ENCODE measurements at places on chromosomes 6 and 20.

DNA sequence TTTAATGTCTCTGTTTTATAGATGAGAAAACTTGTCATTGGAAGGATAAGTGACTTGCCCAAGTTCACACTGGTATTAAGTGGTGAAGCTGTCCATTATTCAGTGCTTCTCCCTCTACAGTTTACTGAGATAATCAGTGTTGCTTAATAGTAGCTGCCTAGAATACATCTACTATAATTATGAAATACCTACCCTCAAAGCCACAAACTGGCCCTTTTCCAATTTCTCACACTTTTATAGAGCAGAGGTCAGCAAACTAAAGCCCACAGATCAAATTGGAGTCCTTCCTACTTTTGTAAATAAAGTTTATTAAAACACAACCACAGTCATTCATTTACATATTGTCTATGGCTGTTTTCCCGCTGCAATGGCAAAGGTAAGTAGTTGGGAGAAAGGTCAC is 73.5 kb downstream of the EYS start:
- DNase-seq: no peak

DNA sequence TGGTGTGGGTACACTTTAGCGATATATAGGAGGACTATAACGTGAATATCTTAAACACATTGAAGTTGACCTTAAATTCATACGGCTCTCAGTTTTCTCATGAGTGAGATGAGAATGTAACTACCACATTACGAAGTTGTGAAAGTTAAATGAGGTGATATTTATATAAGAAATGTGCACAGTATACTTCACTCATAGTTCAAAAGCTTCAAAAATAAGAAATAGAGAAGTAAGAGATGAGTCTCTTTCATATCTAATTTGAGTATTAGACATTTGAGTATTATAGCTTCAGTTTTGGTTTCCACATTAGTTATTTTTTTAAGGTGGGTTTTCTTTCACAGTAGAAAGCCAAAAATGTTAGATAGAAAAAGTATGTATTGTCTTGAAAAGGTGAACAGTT is 183.3 kb downstream of the NKAIN2 start:
- DNase-seq: no peak

- DNase-seq: no peak
Observed at GRCh38 chr6:9948678-9949077, 466.2 kb downstream of the TFAP2A start.

- DNase-seq: no peak
Observed at GRCh38 chr20:42507874-42508273, 681.8 kb downstream of the PTPRT start.

- DNase-seq: no peak
Observed at GRCh38 chr6:77466451-77467437, 3.5 kb upstream of the HTR1B start.

- DNase-seq: no peak
Observed at GRCh38 chr6:61538801-61539200, 747.2 kb downstream of the KHDRBS2 start.

- DNase-seq: no peak
Observed at GRCh38 chr6:81864124-81864523, 111.6 kb upstream of the TENT5A start.

GRCh38 chr6:17352302-17352701 is 41.1 kb upstream of the CAP2 start:
- no peak for DNase-seq

- DNase-seq: no peak
Observed at GRCh38 chr6:123117145-123117908, 121.3 kb downstream of the CLVS2 start.

- no peak for DNase-seq
Observed at GRCh38 chr6:16244869-16245451, 6.6 kb downstream of the GMPR start.

DNA sequence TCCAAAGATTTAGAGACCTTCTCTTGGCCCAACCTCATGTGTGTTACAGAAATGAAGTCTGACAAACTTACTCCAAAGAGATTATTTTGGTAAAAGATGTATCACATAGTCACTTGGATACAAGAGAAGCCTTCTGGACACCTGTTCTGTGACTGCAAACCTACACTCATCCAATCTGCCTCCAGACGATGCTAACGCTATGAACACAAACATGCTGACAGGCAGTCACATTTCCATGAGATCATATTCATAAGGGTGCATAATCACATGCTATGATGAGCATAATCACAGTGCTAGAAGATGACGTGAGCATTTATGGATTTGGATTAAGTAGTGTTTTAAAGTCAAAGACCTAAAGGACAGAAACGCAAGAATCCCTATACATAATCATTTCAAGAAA is 340.2 kb downstream of the HACE1 start:
- no peak for DNase-seq

DNA sequence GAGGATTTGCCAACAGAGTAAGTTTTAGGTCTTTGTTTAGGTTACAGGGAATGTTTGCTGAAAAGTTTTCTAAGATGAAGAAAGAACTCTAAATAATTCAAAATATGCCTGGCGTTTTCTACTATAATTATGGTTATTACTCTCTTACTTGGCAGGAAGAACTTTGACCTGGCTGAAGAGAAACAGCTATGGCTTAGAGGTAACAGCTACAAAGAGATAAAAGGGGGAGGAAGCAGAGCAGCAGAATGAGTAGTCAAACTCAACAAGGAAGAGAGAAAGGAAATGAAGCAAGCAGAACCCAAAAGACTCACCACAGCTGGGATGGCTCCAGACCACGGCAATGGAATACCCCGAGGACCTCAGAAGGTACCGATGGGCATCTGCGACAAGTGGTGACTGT is 95.6 kb downstream of the KIF16B start:
- no peak for DNase-seq

DNA sequence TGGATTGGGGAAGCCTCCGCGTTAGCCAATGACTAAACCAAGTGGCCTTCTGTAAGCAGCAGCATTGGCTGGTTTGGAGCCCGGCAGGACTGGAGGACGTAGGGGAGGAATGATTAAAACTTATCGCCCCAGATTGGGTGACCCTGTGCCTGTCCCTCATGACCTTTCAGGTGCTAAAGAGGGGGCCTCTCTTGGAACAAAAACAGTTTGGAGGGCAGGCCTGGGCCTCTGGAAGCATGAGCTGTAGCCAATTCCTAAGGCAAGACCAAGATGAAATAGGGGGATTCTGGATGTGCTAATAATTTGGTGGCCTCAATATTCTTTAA is 1.4 kb downstream of the GMPR start:
- DNase-seq: no peak

- no peak for DNase-seq
Observed at GRCh38 chr6:21998582-21998981, 298.3 kb downstream of the PRL start.

- no peak for DNase-seq
Observed at GRCh38 chr6:52176550-52176949, 9.6 kb upstream of the IL17A start.

DNA sequence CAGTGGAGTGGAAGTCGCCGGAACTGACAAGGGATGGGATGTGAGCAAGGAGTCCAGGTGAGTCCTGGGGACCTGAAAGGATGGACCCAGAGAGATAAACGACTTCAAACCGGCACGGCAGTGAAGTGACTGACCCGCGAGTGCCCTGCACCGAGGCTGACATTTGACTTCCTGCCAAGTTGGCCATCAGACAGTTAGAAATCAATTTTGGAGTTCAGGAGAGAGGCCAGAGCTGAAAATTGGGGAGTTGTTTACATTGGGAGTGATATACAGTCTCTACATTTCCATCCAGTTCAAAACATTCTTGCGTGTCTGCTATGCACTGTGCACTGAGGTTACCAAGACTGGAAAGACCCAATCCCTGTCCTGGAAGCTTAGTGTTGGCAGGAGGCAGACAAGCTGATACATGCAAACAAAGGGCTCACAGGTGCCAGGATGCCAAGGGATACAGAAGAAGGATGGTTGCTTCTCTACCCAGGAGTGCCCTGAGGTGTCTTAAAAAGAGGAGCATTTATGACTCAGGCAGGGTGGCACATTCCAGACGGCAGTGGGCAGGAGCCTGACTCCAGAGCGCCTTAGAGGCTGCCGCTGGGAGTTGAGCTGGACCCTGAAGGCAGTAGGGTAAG is 186.6 kb downstream of the MTHFD1L start:
- no peak for DNase-seq

GRCh38 chr20:1423625-1424106 is 30.8 kb upstream of the FKBP1A start:
- DNase-seq: no peak

DNA sequence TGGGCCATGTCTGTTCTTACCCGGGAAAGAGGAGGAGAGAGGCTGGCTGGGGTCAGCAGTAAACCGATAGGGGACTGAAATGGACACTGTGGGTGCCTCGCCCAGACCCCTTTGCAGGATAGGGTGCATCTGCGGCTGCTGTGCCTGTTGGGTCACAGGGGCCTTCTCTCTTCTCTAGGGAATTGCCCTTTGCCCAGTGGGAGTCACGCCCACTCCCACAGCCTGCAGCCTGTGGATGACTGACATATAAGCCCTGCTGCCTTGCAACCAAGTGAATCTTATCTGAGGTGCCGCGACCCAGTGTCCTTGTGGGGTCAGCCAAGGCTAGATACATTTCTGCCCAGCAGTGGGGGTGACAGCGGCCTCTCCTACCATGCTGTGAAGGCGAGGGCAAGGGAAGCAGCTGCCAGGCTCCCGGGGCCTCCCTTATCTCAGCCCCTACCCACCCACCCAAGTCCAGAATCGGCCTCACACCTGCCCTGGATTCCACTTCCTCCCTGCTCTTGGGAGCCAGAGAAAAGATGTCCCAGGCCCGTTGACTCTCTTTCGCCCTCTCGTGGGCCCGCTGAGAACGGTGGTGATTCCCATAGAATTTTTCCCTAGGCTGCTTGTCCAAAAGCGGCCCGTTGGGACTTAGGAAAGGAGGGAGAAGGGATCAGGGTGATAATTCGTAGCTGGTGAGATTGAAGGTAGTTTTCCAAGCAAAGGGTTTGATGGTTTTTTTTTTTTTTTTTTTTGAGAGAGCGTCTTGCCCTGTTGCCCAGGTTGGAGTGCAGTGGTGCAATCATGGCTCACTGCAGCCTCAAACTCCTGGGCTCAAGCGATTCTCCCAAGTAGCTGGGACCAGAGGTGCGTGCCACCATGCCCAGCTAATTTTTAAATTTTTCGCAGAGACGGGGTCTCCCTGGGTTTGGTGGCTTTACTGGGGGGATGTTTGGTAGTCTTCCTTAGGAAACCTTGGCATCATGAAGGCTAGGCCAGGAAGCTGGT is 76.4 kb upstream of the RNF24 start:
- peak; percentile 44 for DNase-seq

GRCh38 chr20:4546342-4546741 is 175.4 kb upstream of the PRND start:
- no peak for DNase-seq

DNA sequence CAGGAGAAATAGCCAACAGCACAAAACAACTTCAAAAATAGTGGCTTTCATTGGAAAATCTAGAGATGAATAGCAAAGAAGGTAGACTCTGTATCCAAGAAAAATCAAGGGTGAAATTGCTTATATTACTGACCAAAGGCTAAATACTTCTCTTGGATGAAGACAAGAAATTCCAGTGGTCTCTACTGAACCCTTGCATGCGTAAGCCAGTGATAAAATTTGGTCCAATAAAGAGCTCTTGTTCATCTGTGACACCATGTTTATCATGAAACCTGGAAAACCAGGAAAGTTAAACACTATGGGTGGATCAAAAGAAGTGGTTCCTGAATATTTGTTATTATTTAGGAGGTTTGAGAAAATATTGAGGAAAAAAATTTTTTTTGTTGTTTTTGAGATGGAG is 25.6 kb upstream of the SASH1 start:
- no peak for DNase-seq

GRCh38 chr6:44699082-44699481 is 311.6 kb downstream of the CDC5L start:
- no peak for DNase-seq

- peak; percentile 67 for DNase-seq
Observed at GRCh38 chr20:13546497-13547131, 92.1 kb downstream of the TASP1 start.

- no peak for DNase-seq
Observed at GRCh38 chr6:134358320-134358719, 40.4 kb upstream of the SGK1 start.

DNA sequence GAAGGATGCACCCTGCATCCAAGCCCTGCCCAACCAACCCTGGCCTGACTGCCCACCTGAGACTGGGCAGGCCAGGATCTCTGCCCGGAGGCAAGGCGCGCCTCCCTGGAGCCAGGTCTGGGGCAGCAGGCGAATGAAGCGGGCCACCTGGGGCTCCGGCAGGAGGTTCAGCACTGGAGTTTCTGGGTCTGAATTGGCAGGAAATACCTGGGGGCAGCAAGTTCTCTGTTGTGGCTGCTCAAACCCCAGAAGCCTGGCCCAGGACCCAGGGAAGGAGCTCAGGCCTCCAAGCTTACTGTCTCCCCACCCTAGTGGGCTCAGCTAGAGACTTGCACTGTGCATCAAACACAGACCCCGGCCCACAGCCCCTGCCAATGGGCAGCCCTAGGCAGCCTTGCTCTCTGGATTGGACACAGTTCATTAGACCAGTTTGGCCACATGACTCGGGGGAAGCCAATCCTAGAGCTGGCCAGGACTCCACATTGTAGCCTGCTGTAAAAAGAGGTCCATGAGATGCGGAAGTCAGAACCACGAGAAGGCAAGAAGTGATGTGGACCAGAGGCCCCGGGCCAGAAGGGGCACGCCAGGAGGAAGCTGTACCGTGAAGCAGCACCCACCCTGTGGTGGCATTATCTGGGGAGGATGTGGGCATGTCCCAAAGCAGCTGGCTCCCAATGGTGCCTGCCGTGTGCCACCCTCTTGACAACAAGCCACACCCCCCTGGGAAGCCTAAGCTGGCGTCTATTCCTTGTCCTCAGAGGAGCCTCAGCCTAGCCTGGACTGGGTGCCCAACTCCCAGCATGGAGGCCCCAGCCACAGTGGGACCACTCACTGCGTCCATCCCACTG is 3.1 kb downstream of the CPXM1 start:
- DNase-seq: no peak

DNA sequence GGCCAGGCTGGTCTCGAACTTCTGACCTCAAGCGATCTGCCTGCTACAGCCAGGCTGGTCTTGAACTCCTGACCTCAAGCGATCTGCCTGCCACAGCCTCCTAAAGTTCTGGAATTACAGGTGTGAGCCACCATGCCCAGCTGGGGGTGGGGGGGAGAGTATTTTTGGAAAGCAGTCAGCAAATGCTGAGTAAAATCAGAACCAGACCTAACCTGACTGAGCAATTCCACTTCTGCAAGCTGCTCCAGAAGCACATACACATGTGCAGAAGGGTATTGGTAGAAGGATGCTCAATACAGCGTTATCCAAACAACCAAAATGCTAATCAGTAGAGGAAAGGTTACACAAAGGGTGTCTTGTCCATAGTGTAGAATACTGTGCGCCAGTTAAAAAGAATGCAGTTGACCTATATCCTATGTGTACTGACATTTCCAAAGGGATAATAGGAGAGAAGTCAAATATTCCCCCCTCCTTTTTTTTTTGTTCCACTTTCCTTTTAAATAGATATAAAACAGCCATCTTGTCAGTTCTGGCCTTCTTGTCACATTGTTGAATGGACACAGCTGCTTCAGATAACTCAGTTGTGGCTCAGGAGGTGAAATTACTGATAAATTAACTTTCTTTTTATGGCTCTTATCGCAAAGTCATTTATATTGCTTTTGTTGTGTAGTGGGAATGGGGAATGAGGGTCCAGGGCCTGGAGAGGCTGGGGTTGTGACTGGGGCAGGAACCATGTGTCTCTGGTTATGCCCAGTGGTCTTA is 74.6 kb downstream of the DTD1 start:
- no peak for DNase-seq
